ENCODE measurements at places on chromosomes 6 and 20.

DNA sequence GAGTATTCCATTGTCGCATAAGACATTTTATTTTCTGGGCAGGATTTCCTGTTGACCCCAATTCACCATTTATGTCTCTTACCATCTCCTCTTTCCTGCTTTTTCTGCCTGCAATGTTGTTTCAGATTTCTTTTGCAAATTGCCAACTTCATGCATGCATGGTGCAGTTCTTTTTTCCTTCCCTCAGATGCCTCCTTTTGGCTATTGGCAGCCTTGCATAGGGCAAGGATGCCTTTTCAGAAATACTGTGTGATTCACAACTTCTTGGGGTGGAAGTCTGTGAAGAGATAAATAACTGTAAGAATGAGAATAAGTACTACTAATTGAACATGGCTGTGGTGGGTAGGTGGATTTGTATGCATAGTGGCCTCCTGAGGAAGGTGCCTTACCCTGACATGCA is 116.7 kb downstream of the SOX4 start:
- DNase-seq = no peak

DNA sequence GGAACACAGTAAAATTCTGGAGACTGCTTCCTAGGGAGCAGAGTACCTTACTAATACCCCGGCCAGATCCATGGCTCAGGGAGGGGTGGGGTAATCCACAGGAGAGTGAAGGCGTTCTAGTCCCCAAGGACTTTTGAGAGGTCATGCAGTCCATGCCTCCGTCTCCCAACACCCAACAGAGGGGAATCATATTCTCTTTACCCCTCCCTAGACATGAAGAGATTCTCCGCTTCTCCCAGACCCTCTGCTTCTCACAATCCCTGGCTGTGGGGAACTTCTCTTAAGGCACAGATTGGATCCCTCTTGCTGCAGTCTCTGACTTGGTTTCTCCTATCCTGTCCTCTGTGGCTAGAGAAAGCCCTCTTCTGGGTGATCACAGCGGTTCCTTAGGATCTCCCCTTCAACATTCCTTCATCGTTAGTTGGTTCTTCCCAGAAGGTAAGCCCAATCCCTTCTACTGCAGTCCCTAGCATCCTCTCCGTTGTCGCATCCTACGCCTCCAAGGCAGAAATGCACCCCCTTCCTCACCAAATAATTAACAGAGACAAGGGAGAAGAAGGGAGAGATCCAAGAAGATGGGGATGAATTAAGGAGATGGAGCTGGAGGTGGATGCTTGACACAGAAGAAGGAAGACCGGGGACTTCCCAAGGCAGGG is 562 bp downstream of the GGT7 start:
- DNase-seq = no peak

DNA sequence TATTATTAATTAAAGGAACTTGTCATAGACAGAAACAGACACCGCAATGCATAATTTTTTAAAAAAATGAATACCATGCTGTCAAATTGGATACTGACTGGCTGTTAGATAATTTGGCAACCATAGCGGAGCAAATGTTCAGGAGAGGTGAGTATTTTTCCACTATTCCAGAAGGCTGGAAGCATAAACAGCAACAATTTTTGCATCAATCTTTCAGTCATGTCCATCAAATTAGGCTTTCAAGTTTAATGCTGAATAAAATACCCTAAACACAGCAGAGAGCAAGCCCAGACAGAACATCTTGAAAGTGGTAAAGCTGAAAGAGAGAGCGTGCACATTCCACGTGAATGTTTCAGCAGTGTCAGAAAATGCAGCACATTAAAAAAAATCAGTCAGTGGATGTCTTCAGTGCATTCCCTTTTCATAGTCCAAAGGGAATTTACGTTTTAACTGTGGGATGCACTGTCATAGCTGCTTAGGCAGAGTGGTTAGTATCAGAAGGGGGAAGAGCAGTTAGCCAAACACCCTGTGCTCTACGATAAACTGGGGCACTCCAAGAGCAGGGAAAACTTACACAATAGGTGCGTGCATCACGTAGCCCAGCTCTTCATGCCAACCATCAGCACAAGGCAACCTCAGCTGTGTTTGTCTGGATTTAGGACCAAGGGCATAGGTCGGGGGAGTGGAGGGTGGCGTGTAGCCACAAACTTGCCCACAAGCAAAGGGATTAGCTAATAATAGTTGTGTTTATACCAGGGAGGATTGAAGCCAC is 116.2 kb upstream of the STMND1 start:
- DNase-seq = no peak

DNA sequence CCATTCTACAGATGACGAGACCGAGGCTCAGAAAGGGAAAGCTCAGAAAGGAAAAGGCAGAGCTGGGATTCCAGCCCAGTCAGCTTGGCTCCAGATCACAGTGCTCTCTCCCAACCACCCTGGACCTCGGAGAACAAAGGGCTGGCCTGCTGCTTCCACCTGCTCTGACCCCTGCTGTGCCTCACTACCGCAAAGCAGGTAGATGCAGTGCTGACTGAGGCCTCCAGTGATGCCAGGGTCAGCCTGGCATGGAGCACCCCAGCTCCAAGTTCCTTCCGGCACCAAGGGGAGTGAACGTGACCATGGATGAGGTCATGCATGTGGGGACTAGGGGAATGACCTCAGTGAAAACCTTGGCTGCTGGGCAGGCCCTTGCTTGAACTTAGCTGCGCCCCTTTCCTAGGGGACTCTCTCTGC is 20.7 kb upstream of the TLDC2 start:
- DNase-seq = no peak

DNA sequence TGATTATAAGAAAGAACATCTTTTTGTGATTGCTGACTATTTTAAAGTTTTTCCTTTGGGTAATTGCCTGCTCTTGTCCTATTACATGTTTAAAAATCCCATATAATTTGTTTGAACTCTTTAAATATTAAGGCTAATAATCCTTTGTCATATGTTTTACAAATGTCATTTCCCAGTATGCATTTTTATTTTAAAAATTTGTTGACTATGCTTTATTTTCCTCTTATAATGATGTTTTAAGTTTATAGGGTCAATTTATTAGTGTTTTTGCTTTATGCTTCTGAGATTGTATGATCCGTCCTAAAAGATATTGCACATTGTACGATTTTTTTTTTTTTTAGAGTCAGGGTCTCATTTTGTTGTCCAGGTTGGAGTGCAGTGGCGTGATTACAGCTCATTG is 297.2 kb downstream of the RNF144B start:
- DNase-seq = no peak

DNA sequence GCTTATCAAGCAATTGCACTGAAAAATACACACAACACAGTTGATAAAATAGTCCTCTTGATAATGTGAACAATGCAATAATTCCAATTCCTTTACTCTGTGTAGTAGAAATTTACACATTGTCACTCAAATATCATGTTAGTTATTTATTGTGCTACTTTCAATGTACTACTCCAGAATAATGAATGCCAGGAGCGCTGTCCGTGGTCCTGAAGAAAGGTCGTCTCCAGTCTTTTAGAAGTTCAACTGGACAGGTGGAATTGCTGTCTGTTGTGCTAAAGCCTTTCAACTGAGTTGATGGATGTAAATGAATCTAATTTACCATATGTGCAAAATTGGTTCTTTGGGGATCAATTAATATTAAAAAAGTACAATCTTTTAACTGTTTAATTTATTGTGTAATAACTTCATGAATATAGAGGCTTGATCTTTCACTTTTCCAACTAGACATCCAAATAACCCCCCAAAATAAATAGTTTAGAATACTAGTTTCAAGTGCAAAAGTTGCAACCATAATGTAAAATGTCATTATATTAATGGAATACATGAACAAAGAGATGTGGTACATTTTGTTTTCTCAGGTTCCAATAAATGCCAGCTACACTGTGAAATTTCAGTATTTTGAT is 3.2 kb downstream of the GRIK2 start:
- no peak for DNase-seq
